CD4-positive, alpha-beta T cell treated with Interleukin-15 for 4 hours (primary cell): ENCODE measurements at places on chromosomes 7 and 10.

DNA sequence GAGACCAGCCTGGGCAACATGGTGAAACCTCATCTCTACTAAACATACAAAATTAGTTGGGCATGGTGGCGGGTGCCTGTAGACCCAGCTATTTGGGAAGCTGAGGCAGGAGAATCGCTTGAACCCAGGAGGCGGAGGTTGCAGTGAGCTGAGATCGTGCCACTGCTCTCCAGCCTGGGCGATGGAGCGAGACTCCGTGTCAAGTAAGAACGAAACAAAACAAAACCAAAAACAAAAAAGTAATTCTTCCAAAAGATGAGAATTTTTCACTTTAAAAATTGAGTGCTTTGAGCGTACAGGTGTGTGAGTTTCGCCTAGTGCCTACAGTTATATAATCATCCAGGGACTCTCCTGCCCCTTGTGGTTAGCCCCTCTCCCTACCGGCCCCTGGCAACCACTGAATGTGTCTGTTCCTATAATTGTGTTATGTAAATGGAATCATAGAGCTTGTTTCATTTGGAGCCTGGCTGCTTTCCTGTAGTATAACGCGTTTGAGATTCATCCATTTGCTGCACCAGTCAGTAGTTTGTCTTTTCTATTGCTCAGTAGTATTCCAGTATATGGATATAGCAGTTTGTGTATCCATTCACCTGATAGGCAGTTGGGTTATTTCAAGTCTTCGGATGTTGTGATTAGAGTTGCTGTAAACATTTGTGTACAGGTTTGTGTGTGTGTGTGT is 80.0 kb downstream of the RBM33 start:
- DNase-seq: no peak

DNA sequence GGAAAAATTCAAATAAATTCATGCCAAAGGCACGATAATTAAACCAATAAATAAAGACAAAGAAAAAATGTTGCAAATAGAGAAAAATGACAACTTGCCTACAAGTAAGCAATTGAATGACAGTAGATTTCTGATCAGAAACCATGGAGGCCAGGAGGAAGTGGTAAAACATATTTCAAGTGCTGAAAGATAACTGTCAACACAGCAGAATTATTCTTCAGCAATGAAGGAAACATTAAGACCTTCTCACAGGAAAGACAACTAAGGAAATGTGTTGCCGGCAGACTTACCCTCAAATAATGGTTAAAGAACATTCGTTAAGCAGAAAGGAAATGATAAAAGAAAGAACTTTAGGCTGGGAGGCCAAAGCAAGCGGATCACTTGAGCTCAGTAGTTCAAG is 30.4 kb downstream of the RUNDC3B start:
- DNase-seq: no peak

- DNase-seq: no peak
Observed at GRCh38 chr10:22158426-22158825, 59.4 kb downstream of the EBLN1 start.

DNA sequence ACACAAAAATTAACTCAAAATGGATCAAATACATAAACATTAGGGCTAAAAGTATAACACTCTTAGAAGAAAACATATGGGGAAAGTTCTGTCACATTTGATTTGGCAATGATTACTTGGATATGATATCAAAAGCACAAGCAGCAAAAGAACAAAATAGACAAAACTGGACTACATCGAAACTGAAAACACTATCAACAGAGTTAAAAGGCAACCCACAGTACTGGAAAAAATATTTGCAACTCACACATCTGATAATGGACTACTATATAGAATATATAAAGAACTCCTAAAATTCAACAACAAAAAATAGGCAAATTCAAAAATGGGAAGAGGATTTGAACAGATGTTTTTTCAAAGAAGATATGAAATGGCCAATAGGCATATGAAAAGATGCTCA is 51.0 kb downstream of the COA1 start:
- no peak for DNase-seq

DNA sequence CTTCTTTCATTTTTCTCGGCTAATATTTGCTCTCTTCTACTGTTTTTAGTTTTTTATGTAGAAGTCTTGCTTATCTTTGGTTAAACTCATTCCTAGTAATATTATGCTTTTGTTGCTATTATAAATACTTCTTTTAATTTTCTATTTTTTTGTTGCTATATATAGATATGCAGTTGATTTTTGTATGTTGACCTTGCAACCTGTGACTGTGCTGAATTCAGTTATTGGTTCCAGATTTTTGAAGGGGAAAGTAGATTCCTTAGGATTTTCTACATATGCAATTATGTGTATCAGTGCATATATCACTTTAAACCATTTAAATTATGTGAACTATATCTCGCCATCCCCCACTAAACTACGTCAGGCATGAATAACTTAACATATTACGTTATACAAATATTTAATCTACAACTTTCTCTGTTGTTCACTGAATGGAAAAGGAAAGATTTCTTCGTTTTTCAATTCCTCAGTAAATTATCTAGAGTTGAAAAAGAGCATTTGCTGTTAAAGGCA is 71.5 kb downstream of the IDE start:
- DNase-seq: no peak

- no peak for DNase-seq
Observed at GRCh38 chr10:5887029-5887428, 2.7 kb downstream of the ANKRD16 start.

GRCh38 chr10:59006511-59007306 is 169.7 kb upstream of the PHYHIPL start:
- DNase-seq: no peak
